Tongue (tissue), 3 donors: ENCODE measurements at places on chromosomes 7 and 10.
A peak's percentile ranks its signal among the peaks of the same experiment; 100 is the strongest.

GRCh38 chr10:122159141-122159970 lies 111.7 kb upstream of the BTBD16 start:
- DNase-seq, result peak; percentile 30

DNA sequence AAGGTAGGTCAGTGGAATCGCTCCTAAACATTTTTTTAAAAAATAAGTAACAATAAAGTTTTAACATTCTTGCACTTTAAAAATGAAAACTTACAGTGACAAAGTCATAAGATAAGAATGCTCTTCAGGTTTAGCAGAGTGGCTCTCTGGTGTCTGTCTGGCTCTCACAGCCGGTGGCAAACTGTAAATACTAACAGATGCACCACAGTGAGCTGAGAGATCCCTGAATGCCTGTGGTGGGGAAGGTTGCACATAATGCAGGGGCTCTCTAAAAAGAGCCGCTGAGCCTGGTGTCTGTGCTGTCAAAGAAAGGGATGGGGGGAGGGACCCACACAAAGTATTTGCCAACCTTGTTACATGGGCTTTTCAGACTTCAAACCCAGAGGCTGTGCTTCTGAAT lies 498.3 kb downstream of the CCSER2 start:
- no peak for DNase-seq

GRCh38 chr7:51082096-51082840 lies 234.3 kb downstream of the COBL start:
- no peak for DNase-seq

GRCh38 chr10:5435328-5435727 lies 23.0 kb downstream of the NET1 start:
- no peak for DNase-seq
